Immature natural killer cell (primary cell): ENCODE measurements at places on chromosomes 5 and 9.
A peak's percentile ranks its signal among the peaks of the same experiment; 100 is the strongest.

- no peak overlapping the region for H3K27ac ChIP-seq
- H3K4me3 ChIP-seq: no peak overlapping the region
Observed at GRCh38 chr5:10904862-10905432, 143.9 kb upstream of the DAP start.

- DNase-seq: no peak
- H3K4me1 ChIP-seq: peaks cover 52% of the 10 kb centered on the region
- peaks cover 17% of the 10 kb centered on the region for H3K27me3 ChIP-seq
- H3K4me3 ChIP-seq: no peak overlapping the region
- no peak overlapping the region for H3K27ac ChIP-seq
Observed at GRCh38 chr9:104987743-104988142, 59.8 kb upstream of the ABCA1 start.

GRCh38 chr5:98581112-98581997 lies 192.1 kb upstream of the RGMB start:
- H3K27ac ChIP-seq: no peak overlapping the region
- no peak for DNase-seq
- H3K27me3 ChIP-seq: no peaks in the 10 kb centered on the region
- H3K36me3 ChIP-seq: no peaks in the 10 kb centered on the region

GRCh38 chr5:124104344-124104743 lies 592.4 kb downstream of the CSNK1G3 start:
- no peaks in the 10 kb centered on the region for H3K4me1 ChIP-seq
- no peak for DNase-seq
- no peak overlapping the region for H3K27ac ChIP-seq
- H3K4me3 ChIP-seq: no peak overlapping the region
- H3K36me3 ChIP-seq: no peaks in the 10 kb centered on the region

DNA sequence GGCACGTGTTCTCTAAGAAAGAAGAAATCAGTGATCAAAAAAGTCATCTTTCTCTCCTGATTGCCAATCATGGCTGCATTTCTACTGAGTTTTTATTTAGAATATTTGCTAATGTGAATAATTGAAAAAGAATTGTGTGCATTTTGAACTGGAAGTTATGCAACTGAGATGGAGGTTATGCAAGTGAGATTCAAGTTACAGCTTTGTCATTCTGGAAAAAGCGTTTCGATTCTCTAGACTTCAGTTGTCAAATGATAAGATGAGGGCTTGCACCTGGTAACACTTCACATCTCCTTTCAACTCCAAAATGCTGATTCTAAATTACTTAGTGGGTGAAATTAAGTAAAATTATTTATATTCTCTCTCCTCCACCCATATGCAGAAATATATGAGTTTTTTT lies 36.4 kb downstream of the C6 start:
- no peak overlapping the region for H3K4me3 ChIP-seq
- H3K27me3 ChIP-seq: no peaks in the 10 kb centered on the region
- DNase-seq: no peak
- no peaks in the 10 kb centered on the region for H3K36me3 ChIP-seq

GRCh38 chr5:157955541-157956172 lies 96.7 kb upstream of the CLINT1 start:
- no peak for DNase-seq
- no peak overlapping the region for H3K27ac ChIP-seq
- H3K4me3 ChIP-seq: no peak overlapping the region
- no peaks in the 10 kb centered on the region for H3K4me1 ChIP-seq
- peaks cover 7% of the 10 kb centered on the region for H3K27me3 ChIP-seq
- no peaks in the 10 kb centered on the region for H3K36me3 ChIP-seq

GRCh38 chr5:102916109-102916508 lies 161.0 kb downstream of the PAM start:
- H3K27me3 ChIP-seq: no peaks in the 10 kb centered on the region
- H3K4me1 ChIP-seq: peaks cover 20% of the 10 kb centered on the region
- no peak overlapping the region for H3K4me3 ChIP-seq
- DNase-seq: no peak

DNA sequence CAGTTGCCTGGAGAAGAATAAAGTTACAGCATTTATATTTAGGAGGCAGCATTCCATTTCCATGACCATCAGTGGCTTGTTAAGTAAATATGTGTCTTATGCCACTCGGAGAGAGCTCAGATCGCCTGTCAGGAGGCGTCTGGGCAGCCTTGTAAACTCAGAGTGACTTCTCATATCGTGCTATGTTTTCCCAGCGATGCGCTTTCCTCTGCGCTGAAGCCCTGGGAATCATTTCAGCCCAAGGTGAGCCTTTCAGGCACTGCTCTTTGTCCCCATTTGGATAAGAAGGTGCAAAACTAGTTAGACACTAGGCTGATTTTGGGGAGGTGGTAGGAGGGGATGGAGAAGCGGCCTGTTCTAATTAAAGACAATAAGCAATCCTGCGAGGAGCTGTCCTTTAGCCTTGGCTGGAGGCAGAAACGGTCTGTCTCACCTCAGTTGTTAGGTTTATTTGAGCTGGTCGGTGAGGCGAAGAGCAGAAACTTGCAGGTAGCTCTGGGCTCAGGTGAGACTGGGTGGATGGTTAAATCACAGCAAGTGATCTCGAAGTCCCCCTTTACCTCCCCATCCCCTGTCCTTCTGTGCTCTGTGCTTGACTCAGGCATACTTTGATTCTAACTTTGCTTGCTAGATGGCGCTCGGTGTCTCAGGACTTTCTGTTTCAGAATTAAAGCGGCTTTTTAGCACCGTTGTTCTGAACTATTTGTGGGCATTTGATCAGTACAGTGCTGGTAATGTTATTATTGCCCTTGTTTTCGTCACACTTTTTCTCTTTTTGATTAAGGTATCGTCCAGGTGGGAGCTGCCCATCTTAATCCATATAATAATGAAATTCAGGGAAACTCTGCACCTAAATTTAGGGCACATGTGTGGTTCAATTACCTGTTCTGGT lies 24.6 kb downstream of the NR2F1 start:
- no peaks in the 10 kb centered on the region for H3K36me3 ChIP-seq
- peaks cover 17% of the 10 kb centered on the region for H3K4me1 ChIP-seq
- peak; percentile 32 for DNase-seq

GRCh38 chr5:143836161-143836725 lies 24.3 kb downstream of the HMHB1 start:
- no peak overlapping the region for H3K27ac ChIP-seq
- H3K36me3 ChIP-seq: no peaks in the 10 kb centered on the region
- no peaks in the 10 kb centered on the region for H3K4me1 ChIP-seq
- H3K4me3 ChIP-seq: no peak overlapping the region
- DNase-seq: no peak
- H3K27me3 ChIP-seq: peaks cover 3% of the 10 kb centered on the region

DNA sequence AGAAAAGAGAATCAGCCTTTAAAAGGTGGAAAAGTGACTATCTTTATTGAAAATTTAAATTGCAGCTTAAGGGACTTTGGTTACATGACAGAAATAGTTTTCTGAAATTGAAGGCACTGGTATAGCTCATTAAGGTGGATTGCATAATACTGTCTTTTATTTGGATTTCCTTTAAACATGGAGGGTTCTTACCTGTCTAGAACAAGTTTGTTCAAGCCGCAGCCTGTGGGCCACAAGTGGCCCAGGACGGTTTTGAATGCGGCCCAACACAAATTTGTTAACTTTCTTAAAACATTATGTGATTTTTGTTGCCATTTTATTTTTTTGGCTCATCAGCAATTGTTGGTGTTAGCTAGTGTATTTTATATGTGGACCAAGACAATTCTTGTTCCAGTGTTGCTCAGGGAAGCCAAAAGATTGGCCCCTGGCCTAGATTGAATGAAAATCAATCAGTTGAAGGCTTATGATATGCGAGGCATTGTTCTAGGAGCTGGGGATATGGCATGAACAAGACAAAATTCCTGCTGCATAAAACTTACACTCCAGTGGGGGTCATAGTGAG lies 18.0 kb downstream of the NNT start:
- peaks cover 19% of the 10 kb centered on the region for H3K36me3 ChIP-seq
- no peak overlapping the region for H3K27ac ChIP-seq
- DNase-seq: no peak
- no peak overlapping the region for H3K4me3 ChIP-seq
- H3K27me3 ChIP-seq: peaks cover 2% of the 10 kb centered on the region

DNA sequence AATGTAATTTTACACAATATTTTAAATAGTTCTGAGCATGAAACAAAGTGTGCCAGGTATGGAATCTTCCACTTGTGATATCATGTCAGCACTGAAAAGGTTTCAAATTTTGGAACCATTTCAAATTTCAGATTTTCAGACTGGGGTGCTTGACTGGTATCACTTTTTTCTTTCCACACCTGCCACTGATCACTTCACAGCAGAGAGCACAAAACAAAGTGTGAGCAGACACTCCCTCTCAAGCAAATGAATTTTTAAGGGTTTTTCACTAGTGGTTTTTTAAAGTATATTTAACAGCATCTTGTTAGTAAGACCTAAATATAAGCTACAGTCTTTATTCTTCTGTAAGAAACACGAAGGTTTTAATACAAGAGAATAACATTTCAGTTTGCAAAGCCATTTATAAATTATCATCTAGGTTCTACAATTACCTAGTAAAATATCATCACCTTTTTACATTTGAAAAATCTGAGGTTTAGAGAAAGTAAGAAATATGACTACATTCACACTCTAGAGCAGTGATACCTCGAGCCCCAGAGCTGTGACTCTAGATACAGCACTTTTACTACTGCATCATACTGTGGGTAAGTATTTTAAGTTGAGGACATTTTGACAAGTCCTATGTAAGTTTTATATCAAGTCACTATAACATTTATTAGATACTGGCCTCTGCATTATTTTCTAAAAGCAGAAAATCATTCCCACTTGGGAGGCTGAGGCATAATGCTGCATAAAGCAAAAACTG lies 14.6 kb downstream of the GOLPH3 start:
- peak overlapping the region; percentile 12 for H3K4me3 ChIP-seq
- peaks cover 10% of the 10 kb centered on the region for H3K27me3 ChIP-seq
- peak overlapping the region; percentile 55 for H3K27ac ChIP-seq
- no peak for DNase-seq
- H3K36me3 ChIP-seq: peaks cover 4% of the 10 kb centered on the region
- H3K4me1 ChIP-seq: peaks cover 30% of the 10 kb centered on the region

GRCh38 chr5:53677632-53678031 lies 117.2 kb downstream of the NDUFS4 start:
- H3K27me3 ChIP-seq: no peaks in the 10 kb centered on the region
- H3K4me1 ChIP-seq: no peaks in the 10 kb centered on the region
- peaks cover 24% of the 10 kb centered on the region for H3K36me3 ChIP-seq
- H3K27ac ChIP-seq: no peak overlapping the region

GRCh38 chr5:128905568-128906110 lies 59.6 kb upstream of the SLC27A6 start:
- H3K4me1 ChIP-seq: no peaks in the 10 kb centered on the region
- H3K27ac ChIP-seq: no peak overlapping the region
- H3K4me3 ChIP-seq: no peak overlapping the region
- no peaks in the 10 kb centered on the region for H3K36me3 ChIP-seq
- peaks cover 3% of the 10 kb centered on the region for H3K27me3 ChIP-seq

DNA sequence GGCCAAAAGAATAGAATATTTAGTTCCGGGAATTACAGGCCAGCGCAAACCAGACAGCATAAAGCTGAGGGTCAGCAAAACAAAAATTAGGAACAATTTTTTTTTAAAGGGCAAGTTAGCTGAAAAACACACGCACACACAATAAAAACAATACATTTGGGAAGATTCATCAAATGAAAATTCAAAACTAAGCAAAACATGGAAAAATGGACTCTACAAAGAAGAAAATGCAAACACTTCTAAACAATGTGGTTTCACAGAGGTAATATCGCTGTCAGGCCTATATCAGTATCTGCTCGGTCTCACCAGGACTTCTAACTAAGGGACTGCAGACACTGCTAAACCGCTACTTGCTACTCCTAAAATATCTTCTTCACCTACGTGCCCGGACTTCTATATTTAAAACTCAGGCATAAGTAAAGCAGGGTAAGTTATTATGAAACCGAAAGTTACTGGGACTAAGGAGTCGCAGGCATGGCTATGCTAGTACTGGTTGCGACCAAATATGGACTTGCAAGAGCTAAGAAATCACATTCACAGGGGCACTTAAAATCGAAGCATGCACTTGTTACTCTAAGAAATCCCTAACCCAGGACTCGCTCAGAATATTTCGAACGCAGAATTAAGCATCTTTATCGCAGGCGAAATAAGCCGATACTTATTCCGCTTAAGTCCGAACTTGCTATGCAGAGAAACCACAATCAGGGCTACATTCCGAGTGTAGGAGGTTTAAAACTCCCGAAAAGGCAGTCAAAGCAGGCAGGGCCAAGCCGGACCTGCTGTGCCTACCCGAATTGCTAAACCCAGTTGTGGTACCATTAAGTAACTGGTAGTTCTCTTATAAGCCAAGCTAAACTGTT lies 2.3 kb downstream of the ANXA2R start:
- DNase-seq: peak; percentile 70
- peaks cover 58% of the 10 kb centered on the region for H3K27me3 ChIP-seq
- H3K4me3 ChIP-seq: peak overlapping the region; percentile 93
- H3K27ac ChIP-seq: peak overlapping the region; percentile 99
- peaks cover 73% of the 10 kb centered on the region for H3K4me1 ChIP-seq
- H3K36me3 ChIP-seq: no peaks in the 10 kb centered on the region

DNA sequence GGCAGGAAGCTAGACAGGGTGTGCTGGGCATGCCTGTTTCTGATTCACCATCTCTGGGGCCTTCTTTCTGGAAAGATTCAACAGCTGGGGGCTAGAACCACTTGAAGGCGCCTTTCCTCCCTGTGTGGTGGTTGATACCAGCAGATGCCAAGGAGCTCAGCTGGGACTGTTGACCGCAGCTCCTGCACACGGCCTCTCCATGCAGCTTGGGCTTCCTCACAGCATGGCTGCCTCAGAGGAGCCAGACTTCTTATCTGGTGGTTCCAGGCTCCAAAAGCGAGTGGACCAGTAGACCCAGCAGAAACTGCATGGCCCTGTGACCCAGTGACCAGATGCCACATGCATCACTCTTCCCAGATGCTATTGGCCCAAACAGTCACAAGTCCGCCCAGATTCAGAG lies 74.7 kb upstream of the COL5A1 start:
- no peak for DNase-seq
- no peaks in the 10 kb centered on the region for H3K4me1 ChIP-seq
- no peaks in the 10 kb centered on the region for H3K36me3 ChIP-seq
- H3K27ac ChIP-seq: no peak overlapping the region
- peaks cover 8% of the 10 kb centered on the region for H3K27me3 ChIP-seq

- H3K27ac ChIP-seq: no peak overlapping the region
- peaks cover 5% of the 10 kb centered on the region for H3K27me3 ChIP-seq
- no peaks in the 10 kb centered on the region for H3K4me1 ChIP-seq
- no peak for DNase-seq
Observed at GRCh38 chr9:133282464-133283238, 7.7 kb upstream of the ABO start.

DNA sequence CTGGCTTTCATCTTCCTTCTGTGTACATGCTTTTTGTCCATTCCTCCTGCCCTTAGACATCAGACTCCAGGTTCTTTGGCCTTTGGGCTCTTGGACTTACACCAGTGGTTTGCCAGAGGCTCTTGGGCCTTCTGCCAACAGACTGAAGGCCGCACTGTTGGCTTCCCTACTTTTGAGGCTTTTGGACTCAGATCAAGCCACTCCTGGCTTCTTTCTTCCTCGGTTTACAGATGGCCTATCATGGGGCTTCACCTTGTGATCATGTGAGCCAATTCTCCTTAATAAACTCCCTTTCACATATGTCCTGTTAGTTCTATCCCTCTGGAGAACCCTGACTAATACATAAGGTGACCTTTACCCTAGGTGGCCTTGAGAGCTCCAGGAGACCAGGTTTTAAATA lies 189.1 kb upstream of the CCNG1 start:
- no peaks in the 10 kb centered on the region for H3K27me3 ChIP-seq
- no peak overlapping the region for H3K4me3 ChIP-seq
- H3K36me3 ChIP-seq: no peaks in the 10 kb centered on the region

- no peak for DNase-seq
- H3K36me3 ChIP-seq: no peaks in the 10 kb centered on the region
- no peak overlapping the region for H3K4me3 ChIP-seq
- peaks cover 2% of the 10 kb centered on the region for H3K27me3 ChIP-seq
- H3K4me1 ChIP-seq: peaks cover 24% of the 10 kb centered on the region
- no peak overlapping the region for H3K27ac ChIP-seq
Observed at GRCh38 chr9:120894321-120895148, 17.5 kb upstream of the PHF19 start.
